ENCODE measurements at places on chromosomes 16 and 17. TPM values are rescaled to one million over a fixed set of nuclear protein-coding genes. Genes with fewer than 3 reads are reported as not detected.

The ASB16 gene
- total RNA-seq = 0.32 TPM

- DNase-seq = no peak
Observed at GRCh38 chr17:17813725-17814095, 23.1 kb downstream of the SREBF1 start.

- DNase-seq = no peak
Observed at GRCh38 chr16:83409347-83409746, 398.4 kb upstream of the HSBP1 start.

DNA sequence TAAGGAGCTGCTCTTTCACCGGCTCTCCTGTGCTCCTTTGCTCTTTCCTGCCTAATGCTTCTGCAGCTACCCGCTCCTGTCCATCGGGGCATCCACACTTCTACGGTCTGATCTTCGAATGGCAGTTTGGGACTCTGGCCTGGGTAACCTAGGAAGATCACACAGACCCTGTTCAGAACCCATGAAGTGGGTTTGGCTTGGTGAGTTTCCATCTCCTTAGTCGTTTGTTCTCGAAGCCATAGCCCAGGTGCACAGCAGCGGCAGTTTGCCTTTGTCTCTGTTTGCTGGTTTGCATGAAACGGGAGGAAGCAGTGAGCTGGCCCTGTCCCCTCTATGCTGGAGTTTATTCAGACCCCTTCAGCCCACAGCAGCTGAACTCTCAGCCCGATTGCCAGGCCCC is 29.0 kb downstream of the PSMD7 start:
- DNase-seq = no peak

DNA sequence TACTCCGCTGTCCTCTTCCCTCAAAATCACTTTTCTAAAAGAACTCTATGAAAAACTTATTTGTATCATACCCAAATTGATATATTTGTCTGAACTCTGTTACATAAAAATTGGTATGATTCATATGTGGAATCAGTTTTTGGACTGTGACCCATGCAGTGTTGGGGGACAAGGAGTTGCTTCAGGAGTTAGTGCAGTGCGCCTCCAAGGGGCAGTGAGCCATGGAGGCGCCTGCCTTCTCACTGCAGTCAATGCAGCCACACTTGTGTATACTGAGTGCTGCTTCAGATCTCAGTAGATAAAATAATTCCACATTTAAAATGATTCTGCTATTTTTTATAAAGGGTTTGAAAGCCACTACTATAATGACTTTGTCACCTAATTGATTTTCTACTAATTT is 32.5 kb downstream of the DGKE start:
- no peak for DNase-seq

The CTRB2 gene
- 29.1 TPM for total RNA-seq

The ITGAL gene
- total RNA-seq = 4.8 TPM

The SOCS7 gene
- total RNA-seq = 15.3 TPM

The SHISA9 gene
- 0.74 TPM for total RNA-seq

- DNase-seq = no peak
Observed at GRCh38 chr17:73888862-73889261, 244.6 kb upstream of the SDK2 start.

DNA sequence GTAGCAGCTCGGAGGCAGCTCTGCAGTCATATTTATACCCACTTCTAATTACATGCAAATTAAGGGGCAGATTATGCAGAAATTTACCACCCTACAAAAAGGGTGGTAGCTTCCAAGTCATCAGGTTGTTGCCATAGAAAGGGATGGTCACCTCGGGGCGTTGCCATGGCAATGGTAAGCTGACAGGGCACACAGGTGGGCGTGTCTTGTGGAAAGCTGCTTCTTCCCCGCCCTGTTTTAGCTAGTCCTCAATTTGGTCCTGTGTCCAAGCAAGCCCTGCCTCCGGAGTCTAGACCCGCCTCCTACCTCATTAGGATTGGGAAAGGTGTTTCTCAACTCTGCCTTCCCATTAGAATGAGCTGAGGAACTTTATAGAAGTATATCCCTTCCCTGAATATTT is 98.7 kb downstream of the HS3ST2 start:
- no peak for DNase-seq

The P4HB gene
- 1,051 TPM for total RNA-seq

The GPR139 gene
- not detected for total RNA-seq

DNA sequence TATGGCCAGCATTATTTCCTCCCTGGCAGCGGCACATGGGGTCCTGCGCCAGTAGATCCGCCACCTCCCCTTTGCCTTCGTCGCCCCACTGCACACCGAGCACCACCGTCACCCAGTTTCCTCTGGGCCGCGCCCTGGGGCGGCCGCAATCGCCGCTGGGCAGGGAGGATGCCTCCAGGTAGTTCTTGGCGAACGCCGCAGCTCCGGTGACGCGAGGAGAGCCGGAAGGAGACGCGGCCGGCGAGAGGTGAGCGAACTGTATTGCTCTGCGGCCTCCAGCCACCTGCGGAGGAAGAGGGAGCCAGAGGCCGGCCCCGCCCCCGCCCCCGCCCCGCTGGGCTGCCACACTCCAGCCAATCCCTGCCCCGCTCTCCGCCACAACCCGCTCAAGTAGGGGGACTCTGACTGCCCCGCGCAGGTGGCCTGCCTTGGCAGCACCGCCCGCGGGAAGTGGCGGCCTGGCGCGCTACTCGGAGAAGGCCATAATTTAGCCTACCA is 11.8 kb upstream of the SLFN13 start:
- peak; percentile 82 for DNase-seq

GRCh38 chr16:29719063-29719462 is 26.7 kb downstream of the C16orf54 start:
- DNase-seq = no peak

- no peak for DNase-seq
Observed at GRCh38 chr16:60945225-60945624, 1091.0 kb downstream of the CDH8 start.

The CHST6 gene
- 5.6 TPM for total RNA-seq

DNA sequence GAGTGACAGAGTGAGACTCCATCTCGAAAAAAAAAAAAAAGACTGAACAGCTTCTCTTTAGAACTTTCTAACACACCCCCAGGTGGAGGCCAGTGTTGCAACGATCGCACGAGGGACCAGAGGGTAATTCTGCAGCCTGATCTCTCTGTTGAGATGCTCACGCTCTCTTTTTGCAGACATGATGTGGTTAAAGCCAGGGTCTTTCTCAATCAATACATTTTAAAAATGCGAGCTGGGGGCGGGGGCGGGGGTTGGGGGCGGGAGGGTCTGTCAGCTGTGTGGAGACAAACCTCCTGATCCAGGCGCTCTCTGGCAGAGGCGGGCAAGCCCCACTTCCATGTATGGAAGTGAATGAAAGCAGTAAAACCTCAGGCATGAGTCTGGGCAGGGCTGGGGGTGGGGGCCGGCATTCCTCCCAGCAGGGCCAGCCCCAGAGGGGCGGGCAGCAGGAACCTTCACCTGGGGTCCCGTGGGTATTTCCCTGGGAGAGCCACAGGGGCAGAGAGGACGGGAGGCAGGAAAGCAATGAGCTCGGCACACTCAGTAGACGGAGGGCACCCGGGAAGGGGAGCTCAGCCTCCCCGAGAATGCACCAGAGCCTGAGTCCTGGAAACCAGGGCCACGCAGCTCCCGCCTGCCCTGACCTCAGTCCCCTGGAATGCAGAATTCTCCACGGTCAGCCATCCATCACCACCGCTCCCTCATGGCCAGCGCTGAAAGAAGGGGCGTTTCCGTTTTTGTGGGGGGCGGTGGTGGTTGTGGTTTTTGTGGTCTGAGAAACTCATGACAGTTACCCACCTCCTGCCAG is 28.0 kb downstream of the NXN start:
- DNase-seq = no peak

- no peak for DNase-seq
Observed at GRCh38 chr16:66286527-66286926, 80.0 kb upstream of the CDH5 start.

The HOXB3 gene
- total RNA-seq = 31.8 TPM

The FBXW10 gene
- total RNA-seq = not detected

The KRTAP2-3 gene
- not detected for total RNA-seq

All from colonic mucosa (tissue), 4 donors.